Muscle of leg (tissue), 16 donors: ENCODE measurements at places on chromosomes 13 and 19. TPM values are rescaled to one million over a fixed set of nuclear protein-coding genes. Genes with fewer than 3 reads are reported as not detected.

- H3K27me3 ChIP-seq, result no peaks in the 10 kb centered on the region
- peaks cover 20% of the 10 kb centered on the region for H3K36me3 ChIP-seq
- no peak overlapping the region for H3K4me3 ChIP-seq
- no peak overlapping the region for H3K27ac ChIP-seq
- DNase-seq, result no peak
These were observed 37.1 kb upstream of the ISYNA1 start for GRCh38 chr19:18475004-18475453.

ZNF808 gene
- 15.9 TPM for total RNA-seq

SIAH3 gene
- 0.27 TPM for total RNA-seq

CEACAM3 gene
- 0.09 TPM for total RNA-seq

GRCh38 chr19:16048583-16048982 lies 27.7 kb upstream of the TPM4 start:
- H3K27ac ChIP-seq, result no peak overlapping the region
- peaks cover 5% of the 10 kb centered on the region for H3K27me3 ChIP-seq
- H3K36me3 ChIP-seq, result no peaks in the 10 kb centered on the region
- DNase-seq, result no peak
